ENCODE measurements at places on chromosomes 16 and 17. TPM values are rescaled to one million over a fixed set of nuclear protein-coding genes. Genes with fewer than 3 reads are reported as not detected.

GRCh38 chr16:9602189-9602588 lies 510.7 kb downstream of the HAPSTR1 start:
- H3K4me3 ChIP-seq: no peak overlapping the region
- no peak overlapping the region for H3K27ac ChIP-seq
- no peaks in the 10 kb centered on the region for H3K27me3 ChIP-seq
- H3K4me1 ChIP-seq: no peaks in the 10 kb centered on the region

GRCh38 chr17:17275971-17276370 lies 5.1 kb downstream of the COPS3 start:
- H3K27ac ChIP-seq: no peak overlapping the region
- peaks cover 8% of the 10 kb centered on the region for H3K36me3 ChIP-seq

SLC52A1 gene
- 0.61 TPM for total RNA-seq

GRCh38 chr17:36641877-36642845 lies 40.8 kb downstream of the MRM1 start:
- DNase-seq: no peak
- H3K27me3 ChIP-seq: peaks cover 45% of the 10 kb centered on the region
- H3K4me3 ChIP-seq: peak overlapping the region; percentile 65
- H3K36me3 ChIP-seq: no peaks in the 10 kb centered on the region
- H3K27ac ChIP-seq: no peak overlapping the region

- no peaks in the 10 kb centered on the region for H3K27me3 ChIP-seq
- H3K4me3 ChIP-seq: peak overlapping the region; percentile 82
- H3K36me3 ChIP-seq: peaks cover 33% of the 10 kb centered on the region
These were observed 1.0 kb downstream of the PER1 start for GRCh38 chr17:8151120-8151640.

DNA sequence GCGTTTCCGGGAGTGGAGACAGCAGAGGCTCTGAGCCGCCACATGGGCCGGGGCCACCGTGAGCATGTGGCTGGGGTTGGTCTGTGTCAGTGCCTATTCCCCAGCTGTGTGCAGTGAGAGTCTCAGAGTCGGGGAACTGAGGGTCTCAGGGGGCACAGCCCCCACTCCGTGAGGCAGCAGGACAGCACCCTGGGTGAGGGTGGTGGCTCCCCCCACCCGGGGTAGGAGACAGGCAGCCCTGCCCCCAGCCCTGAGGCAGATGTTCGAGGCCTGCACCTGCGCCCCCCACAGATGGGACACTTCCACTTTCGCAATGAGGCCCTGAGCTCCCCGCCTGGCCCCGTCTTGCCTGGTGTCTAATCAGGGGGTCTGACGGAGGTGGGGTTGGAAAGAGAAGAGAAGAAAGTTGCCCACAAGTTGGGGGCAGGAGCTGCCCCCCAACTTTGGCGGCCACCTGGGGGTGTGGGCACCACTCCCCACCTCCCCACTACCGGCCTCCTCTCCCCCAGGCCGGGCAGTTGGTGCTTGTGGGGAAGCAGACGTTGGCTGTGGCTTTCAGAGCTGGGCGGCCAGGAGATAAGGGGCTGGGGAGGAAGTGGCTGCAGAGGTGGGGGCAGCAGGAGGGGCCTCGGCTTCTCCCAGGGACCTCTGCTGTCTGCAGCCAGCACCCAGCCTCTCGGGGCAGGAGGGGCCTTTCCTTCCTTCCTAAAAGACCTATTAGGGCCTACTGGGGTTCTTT lies 1.8 kb upstream of the CBFA2T3 start:
- no peak overlapping the region for H3K27ac ChIP-seq
- no peaks in the 10 kb centered on the region for H3K4me1 ChIP-seq
- H3K27me3 ChIP-seq: no peaks in the 10 kb centered on the region
- H3K4me3 ChIP-seq: no peak overlapping the region
- DNase-seq: no peak

All from H1 (cell line).